ENCODE measurements at places on chromosomes 11 and 22. TPM values are rescaled to one million over a fixed set of nuclear protein-coding genes. Genes with fewer than 3 reads are reported as not detected.

Gene UNC93B1
- total RNA-seq: 13.6 TPM

Gene TENM4
- total RNA-seq: not detected

Gene OR51E2
- total RNA-seq: not detected

Gene RELA
- 85.2 TPM for total RNA-seq

Gene BIRC3
- total RNA-seq: 62.3 TPM

Gene NRIP3
- total RNA-seq: 1.7 TPM

Gene OR8D1
- total RNA-seq: not detected

Gene ACCS
- 3.4 TPM for total RNA-seq

Gene OR2AG1
- not detected for total RNA-seq

Gene ARHGEF17
- total RNA-seq: 0.95 TPM

Gene CDC42EP1
- total RNA-seq: 1.9 TPM

Gene GGTLC2
- not detected for total RNA-seq

Gene ACTN3
- 0.73 TPM for total RNA-seq

Gene OLFML1
- total RNA-seq: not detected

Gene P4HA3
- total RNA-seq: not detected

Gene IGSF9B
- total RNA-seq: 1.8 TPM

Gene BTBD18
- not detected for total RNA-seq

Gene LMO2
- not detected for total RNA-seq

Gene MIOX
- total RNA-seq: 0.45 TPM

Gene C22orf15
- total RNA-seq: 0.86 TPM

Gene SLC35F2
- 18.3 TPM for total RNA-seq

Gene APLNR
- total RNA-seq: not detected

Gene MRGPRE
- total RNA-seq: not detected

Gene ALDH3B1
- 0.25 TPM for total RNA-seq

Gene OR8D4
- total RNA-seq: not detected

Gene TMEM258
- 119 TPM for total RNA-seq

Gene NLRP6
- total RNA-seq: 1.2 TPM

Gene DENND6B
- total RNA-seq: 2.2 TPM

Gene KDM4D
- total RNA-seq: 0.38 TPM

Gene C11orf87
- total RNA-seq: not detected

Gene APOL5
- not detected for total RNA-seq

Gene FOLR1
- total RNA-seq: not detected

Gene C22orf42
- total RNA-seq: not detected
